AG09319 (cell line): ENCODE measurements at places on chromosomes 5 and 9.
A peak's percentile ranks its signal among the peaks of the same experiment; 100 is the strongest.

DNA sequence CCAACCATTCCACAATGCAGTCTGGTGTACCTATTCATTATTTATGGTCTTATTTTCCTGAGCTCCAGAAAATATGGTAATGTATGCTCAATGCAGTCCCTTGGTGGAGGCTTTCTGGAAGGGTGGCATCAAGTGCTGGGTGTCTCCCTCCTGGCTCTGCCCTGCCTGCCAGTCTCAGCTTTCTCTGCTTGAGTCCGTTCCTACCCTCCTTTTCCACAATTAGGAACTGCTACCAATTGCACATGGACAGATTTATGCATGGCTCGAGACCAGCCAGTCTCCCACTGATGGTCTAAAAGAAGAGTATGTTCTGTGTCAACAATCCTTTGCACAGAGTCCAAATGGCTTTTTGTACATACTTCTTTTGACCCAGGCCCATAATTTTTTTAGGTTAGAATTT lies 189.8 kb downstream of the TLE1 start:
- DNase-seq, result no peak

DNA sequence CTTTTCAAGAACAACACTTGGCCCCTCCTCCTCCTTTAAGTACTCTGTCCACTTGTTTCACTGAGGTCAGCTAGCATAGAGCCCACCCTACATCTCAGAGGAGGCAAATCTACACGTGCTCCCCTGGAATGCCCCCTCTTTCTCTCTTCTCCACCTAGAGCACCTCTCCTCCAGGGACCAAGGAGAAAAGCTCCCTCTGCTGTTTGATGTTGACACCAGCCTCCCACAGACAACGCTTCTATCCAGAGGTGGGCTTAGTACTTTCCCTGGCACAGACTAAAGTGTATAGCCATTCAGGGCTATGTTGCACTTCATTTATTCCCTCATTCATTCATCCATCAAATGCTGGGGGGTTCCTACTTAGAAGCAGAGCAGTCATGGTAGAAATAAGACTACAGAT lies 68.2 kb upstream of the TAF1L start:
- no peak for DNase-seq

DNA sequence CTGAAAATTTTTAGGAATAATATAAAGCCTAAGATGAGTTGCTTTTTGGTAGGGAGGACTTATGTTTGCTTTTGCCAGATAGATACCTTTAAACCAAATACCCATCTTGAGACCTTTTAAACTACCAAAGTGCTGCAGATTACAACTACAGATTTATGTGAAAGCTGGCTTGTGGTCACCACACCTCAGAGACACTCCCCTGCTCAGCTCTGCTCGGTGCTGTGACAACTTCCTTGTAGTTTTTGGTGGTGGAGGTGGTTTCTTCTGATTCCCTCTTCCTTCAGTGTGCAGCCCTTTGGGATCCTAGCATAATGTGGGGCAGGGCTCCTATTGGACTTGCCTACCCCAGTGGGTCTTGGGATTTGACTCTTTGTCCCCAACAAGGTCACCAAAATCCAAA lies 29.2 kb downstream of the GARNL3 start:
- no peak for DNase-seq

DNA sequence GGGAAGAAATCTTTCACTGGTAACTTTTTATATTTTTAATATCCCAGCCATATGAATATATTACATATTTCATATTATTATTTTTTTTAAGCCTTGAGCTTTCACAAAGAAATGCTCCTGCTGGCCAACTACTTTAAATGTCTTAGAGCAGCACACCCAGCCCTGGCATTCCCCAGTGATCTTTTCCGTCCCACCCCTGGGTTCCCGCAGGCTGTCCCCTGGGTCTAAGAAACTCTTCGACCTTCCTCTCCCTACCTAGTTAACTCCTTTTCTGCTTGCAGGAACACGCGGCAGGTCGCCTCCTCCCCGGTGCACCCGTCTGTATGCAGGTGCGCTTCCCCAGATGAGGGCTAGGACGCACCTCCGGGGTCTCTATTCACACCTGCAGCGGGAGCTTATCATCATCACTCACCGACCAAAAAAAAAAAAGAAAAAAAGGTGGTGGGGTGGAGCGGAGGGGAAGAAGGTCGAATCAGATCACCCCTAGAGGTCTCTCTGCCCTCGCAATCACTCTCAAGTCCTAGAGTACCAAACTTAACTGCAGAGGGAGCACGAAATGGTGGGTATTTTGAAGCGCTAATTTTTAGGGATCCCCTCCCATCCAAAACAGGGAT lies 696 bp downstream of the ZFP62 start:
- no peak for DNase-seq

DNA sequence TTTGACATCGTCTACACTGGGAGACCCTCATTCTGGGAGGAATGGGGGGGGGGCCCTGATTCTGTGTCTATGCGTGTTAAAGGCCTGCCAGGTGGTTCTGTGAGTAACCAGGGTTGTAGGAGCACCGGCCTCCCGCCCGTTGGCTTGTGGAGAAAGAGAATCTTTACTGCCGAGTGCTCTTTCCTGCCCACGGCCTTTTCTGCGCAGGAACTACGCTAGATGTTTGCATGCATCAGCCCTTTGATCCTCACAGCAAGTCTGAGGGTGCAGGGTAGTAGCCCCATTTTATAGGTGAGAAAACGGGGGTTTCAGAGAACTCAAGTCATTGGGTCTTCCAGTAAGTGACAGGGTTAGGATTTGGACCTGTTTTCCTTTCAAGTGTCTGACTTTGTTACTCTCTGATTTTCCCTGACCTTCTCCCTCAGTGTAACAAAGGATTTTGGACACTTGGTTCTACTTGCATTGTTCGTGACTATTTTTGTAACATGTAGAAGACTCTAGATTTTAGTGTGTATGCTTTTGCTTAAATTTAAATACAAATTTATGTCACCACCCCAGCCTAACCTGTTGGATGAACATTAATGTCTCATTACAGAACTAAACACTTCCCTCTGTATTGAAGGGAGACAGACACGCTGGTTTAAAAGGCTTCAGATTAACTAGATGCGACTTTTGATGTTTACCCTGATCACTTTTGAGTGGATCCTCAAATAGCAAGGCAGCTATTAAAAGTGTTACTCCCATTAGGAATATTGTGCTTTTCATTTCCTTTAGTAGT lies 22.0 kb downstream of the MAST4 start:
- DNase-seq, result no peak

DNA sequence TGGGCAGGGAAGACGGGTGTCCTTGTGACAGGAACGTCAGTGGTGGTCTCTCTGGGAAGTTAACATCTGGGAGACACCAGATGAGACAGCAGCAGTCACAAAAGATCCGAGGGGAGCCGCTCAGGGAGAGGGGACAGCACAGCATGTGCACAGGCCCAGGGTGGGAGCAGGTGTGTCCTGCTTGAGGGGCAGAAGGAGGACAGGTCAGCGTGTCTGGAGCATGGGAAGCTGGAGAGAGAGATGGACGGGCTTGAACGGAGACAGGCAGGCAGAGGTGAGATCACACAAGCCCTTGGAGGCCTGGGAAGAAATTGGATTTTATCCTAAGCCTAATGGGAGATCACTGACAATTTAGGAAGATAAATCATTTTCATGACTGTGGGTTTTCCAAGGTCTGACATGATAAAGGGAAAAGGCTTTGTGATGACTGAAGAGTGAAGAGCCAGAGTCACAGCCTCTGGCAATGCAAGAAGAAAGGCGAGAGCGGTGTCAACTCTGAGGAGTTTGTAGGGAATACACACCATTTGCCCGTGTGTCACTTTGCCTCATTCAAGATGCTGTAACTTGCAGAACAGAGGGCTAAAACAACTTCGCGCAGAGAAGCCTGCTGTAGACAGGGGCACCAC lies 88.3 kb downstream of the FSTL4 start:
- no peak for DNase-seq

- DNase-seq, result no peak
Measured at GRCh38 chr9:119792242-119792641, 423.0 kb upstream of the BRINP1 start.

GRCh38 chr5:145975361-145976066 lies 39.1 kb downstream of the SH3RF2 start:
- peak; percentile 7 for DNase-seq

DNA sequence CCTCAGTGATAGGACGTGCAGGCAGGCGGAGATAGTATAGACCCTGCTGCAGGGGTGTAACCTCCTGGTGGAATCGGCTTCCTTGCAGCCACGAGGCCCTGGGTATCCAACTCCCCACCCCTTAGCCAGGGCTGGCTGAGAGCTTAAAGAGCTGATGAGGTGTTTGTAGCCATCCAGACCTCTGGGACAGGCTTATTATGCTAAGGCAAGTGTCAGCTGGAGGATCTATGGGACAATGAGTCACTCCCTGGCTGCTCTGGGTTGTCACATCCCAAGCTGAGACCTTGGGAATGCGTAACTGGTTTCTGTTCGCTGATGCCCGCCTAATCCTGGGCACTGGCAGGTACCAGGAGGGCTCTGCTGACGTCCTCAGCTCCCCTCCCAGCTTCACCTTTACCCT lies 38.9 kb downstream of the DAB2IP start:
- DNase-seq, result no peak

DNA sequence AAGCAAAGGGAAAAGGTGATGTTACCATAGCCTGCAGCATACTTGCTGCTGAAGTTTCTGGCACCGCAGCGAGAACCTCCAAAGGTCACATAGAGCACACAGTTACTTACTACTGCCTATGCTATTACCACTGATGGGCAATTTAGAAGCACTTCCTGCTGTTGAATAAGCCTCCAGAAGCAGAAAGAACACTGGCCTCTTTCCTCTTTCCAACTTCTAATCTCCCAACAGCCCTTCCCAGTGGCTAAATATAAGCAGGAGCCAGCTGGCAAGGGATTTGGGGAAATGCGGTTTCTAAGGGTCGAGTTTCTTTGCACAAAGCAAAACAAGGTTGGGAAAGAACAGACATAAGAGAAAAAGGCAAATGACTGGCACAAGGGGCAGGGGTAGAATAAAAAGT lies 669.2 kb upstream of the ACO1 start:
- no peak for DNase-seq

GRCh38 chr9:134208310-134208841 lies 44.0 kb upstream of the RNU6ATAC start:
- DNase-seq, result no peak

- DNase-seq, result no peak
Measured at GRCh38 chr9:81072758-81073157, 616.6 kb downstream of the TLE1 start.

DNA sequence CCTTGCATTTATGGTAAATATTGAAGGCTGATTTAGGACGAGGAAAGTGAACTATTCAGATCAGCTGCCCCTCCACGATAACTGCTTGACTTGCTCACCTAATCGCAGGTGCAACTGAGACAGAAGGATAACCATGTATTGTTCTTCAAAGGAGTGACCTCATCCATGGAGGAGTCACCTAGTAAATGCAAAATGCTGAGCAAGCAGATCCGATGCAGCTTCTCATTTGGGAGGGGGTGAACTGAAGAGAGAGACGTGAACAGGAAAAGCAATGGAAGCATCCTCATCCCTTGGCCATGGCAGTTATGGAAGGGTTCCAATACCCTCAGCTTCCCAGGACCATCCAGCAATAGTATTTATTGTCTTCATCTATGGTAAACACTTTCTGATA lies 47.5 kb downstream of the RASGRF2 start:
- DNase-seq, result no peak

DNA sequence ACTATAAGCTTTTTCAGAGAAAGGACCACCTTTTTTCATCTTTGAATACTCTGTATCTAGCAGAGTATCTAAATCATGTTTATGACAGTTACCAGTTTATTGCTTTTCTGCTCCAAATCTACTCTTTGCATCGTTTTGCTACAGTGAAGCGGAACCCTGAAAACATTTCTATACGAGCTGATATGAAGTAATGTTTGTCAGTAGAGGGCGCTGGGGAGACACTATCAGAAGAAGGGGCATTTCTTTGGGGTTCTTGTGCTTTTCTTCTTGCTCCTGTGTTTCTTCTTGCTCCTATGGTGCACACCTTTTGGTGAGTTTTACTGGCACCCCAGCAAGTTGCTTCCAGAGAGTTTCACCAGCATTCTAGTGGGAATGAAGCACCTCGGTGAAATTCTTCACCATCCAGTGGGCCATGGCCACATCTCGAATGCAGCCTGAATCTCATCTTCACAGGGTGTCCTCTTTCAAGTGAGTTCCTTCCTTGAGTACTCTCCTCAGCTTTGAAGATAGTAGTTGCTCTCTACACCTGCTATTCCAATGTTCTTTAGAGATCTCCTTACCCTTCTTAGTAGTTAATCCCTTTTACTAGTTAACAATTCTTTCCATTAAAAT lies 98.4 kb downstream of the FGF1 start:
- no peak for DNase-seq

- DNase-seq, result no peak
Measured at GRCh38 chr5:33433303-33434240, 7.2 kb upstream of the TARS1 start.

DNA sequence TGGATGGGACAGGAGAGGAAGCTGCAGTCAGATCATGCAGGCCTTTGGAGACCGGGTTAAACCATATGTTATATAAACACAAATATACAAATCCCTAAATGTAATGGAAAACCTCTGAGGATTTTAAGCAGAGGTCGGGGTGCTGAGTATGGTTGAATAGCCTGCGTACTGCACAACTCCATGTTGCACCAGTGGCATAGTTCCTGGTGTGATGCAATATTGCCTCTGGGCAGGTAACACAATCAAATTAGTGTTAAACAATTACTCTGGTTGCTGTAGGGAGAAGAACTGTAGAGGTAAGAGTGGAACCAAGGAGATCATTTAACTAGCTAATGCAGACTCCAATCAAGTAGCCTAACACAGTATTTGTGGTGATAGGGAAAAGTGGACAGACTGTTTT lies 21.3 kb upstream of the RNF145 start:
- no peak for DNase-seq

GRCh38 chr9:70945301-70945700 lies 176.1 kb downstream of the TRPM3 start:
- no peak for DNase-seq

DNA sequence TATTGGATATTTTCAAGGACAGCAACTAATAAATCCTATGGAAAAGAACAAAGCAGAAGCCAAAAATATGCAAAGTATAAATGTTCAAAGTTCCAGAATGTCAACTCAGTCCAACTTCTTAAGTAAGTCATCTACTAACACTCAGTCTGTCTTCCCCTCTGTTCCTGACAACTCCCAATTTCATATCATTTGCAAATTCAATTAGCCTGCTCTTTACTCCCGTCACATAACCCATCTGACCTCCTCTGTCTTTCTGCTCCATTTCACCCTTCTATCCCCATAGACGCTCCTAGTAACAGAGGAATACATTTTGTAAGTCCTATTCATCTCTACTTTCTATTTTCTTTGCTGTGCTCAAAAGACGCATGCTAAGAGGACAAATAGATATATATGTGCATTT lies 659.8 kb upstream of the MEF2C start:
- no peak for DNase-seq

DNA sequence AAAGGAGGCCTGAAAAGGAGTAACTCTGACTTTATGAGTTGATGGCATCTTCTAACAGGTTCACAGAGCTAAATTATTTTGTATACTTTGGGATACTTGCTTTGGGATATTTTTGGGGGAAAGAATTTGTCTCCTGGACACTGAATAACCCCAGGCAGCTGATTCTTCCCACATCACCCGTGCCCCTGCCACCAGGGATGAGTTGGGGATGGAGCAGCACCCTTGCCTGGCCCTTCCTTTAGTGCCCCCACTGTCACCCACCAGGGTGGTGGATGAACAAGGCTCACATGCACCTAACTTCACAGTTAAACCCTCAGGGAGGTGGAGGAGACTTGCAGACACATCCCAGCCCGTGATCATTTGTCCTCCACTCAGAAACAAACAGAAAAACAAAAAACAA lies 2.3 kb upstream of the ADAMTS2 start:
- no peak for DNase-seq

- DNase-seq, result no peak
Measured at GRCh38 chr5:87729781-87730180, 317.1 kb upstream of the CCNH start.
